ENCODE measurements at places on chromosomes 1 and 21.

GRCh38 chr1:101732261-101732660 lies 264.5 kb downstream of the OLFM3 start:
- no peak for DNase-seq

- DNase-seq = no peak
These were observed 210.2 kb downstream of the APP start for GRCh38 chr21:25960402-25960801.

DNA sequence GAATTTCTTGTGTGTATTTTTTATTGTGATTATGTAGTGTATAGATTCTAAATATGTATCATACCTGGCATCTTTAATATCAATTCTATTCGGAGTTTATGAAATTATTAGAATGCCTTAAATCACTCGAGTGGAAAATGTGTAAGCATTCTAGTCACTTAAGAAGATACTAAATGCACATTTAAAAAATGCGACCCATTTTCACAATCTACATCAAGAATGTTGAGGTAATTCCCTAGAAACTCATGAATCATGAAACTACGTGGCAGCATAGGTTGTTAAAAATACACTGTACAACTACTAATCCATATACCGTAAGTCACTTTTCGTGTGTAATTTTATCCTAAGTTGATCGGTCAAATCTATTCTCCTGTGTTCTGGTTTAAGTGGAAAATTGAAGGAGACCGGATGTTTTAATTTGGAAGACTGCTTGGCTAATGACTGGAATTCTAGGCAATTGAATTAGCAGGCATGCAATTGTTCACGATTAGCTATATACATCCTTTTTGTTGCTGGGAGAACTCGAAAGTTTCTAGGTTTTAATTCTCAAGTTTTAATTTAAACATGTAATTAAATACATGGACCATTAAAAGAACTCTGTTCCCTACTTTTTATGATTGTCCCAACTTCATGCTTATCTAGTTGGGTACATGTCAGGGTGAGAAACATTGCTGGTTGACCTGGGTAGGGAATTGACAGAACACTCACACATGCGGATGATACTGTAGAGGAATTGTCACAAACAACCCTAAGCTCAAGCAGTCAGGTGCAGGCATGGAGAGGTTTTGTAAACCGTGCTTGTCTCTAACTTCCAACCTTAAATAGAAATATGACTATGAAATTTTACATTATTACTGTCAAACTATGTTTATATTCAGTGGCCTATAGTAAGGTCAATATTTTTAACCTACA lies 6.6 kb downstream of the ZBTB18 start:
- no peak for DNase-seq

DNA sequence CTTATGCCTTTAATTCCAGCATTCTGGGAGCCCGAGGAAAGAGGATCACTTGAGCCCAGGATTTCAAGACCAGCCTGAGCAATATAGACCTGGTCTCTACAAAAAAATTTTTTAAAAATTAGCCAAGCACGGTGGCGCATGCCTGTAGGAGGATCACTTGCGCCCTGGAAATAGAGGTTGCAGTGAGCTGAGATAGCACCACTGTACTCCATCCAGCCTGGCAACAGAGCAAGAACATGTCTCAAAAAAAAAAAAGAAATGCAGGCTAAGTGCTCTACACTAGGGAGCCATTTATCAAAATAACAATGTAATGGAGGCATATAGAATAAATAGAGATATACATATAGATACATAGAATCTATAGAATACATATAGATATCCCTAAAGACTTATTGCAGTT lies 23.3 kb downstream of the CEPT1 start:
- no peak for DNase-seq

- no peak for DNase-seq
These were observed 11.3 kb downstream of the EFHD2 start for GRCh38 chr1:15420853-15421465.

- DNase-seq = no peak
These were observed 81.0 kb upstream of the IVNS1ABP start for GRCh38 chr1:185398022-185398421.

GRCh38 chr1:178055779-178056471 lies 38.0 kb upstream of the RASAL2 start:
- DNase-seq = no peak

DNA sequence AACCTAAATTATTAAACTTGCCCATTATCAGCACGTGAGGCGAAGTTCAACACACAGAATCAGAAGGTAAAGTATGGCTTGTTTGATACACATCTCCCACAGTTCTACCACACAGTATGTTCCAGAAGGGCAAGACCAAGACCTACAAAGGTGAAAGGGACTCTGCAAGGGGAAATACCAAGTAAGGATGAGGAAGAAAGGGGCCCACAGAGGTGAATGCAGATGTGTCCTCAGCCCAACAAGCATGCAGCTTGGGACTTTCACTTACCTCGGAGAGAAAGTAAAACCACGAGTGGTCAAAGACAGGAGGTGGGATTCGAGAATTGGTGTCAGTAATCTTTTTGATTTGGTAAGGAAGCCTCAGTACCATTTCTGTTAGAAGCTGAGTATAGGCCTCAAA lies 85.8 kb downstream of the UBR4 start:
- DNase-seq = no peak

GRCh38 chr1:23799570-23800399 lies 769 bp downstream of the GALE start:
- no peak for DNase-seq

DNA sequence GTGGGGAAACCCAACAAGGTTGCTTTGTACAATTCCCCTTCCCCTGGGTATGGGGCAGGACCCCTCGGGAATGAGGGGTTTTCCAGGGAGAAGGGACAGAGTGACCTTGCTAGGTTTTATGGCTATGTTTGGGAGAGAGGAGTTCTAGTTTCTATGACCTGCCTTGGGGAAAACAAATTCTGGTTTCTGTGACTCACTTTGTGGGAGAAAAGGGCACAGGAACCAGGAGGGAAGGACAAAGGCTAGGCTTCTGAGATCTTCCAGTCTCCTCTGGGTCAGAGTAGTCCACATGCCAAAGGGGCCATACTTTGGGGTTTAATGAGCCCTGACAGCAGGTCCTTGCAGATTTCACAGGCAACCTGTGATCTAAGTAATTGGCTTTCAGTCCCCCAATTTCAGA lies 5.5 kb upstream of the PTGER3 start:
- no peak for DNase-seq

GRCh38 chr21:19853709-19854575 lies 1144.3 kb upstream of the NCAM2 start:
- DNase-seq = no peak

DNA sequence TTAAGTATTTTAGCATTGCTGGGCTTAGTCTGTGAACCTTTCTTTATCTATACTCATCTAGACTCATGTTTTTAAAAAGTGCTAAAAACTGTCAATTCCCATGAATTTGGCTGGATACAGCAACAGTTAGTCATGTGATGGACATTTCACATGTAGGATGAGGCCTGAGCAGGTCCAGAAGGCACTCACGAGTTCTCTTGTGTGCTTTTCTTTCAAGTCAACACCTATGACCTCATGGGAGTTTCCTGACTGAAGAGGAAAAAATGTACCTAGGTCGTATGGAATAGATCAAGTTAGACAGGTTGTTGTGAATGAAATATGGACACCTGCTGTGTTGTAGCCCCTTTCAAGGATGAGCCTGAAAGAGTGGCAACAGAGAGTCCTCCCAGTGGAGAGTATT lies 394.2 kb downstream of the DUSP10 start:
- DNase-seq = no peak

DNA sequence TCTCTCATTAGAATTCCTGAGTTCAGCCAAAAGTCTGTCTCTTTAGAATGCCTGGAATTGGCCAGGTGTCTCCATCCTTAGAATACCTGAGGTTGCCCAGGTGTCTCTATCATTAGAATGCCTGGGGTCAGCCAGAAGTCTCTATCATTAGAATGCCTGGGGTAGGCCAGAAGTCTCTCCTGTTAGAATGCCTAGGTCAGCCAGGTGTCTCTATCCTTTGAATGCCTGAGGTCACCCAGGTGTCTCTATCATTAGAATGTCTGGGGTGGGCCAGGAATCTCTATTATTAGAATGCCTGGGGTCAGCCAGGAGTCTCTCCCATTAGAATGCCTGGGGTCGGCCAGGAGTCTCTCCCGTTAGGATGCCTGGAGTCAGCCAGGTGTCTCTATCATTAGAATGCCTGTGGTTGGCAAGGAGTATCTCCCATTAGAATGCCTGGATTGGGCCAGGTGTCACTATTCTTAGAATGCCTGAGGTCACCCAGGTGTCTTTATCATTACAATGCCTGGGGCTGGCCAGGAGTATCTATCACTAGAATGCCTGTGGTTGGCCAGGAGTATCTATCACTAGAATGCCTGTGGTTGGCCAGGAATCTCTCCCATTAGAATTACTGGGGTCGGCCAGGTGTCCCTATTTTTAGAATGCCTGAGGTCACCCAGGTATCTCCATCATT lies 43.0 kb downstream of the RNF187 start:
- no peak for DNase-seq

DNA sequence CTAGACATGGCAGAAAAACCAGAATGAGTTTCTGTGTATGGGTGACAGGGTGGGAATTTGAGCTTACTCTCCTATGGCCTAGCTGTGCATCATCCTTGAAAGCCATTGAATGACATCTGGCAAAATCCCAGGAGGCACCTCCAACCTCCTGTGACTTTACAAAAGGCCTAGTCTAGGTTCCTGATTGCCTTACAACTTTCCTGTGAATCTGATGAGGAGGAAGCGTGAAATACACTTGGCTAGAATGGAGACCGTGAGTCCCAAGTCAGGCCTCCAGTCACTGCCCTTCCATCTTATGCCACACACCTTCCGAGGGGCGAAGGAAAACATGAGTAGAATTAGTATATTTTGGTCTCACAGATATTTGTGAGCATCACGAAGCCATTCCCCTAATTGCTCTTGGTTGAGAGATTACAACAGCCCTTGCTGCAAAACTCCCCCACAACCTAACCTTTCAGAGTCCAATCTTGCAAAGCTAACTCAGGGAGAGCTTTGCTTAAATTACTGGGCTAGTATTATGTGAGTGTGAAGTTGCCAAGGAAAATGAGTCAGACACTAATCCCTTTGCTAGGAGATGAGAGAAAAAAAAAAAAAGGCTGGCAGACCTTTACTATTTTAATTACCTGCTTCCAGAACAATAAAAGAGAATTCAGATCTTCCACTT lies 36.3 kb upstream of the PAXBP1 start:
- DNase-seq = peak; percentile 55

DNA sequence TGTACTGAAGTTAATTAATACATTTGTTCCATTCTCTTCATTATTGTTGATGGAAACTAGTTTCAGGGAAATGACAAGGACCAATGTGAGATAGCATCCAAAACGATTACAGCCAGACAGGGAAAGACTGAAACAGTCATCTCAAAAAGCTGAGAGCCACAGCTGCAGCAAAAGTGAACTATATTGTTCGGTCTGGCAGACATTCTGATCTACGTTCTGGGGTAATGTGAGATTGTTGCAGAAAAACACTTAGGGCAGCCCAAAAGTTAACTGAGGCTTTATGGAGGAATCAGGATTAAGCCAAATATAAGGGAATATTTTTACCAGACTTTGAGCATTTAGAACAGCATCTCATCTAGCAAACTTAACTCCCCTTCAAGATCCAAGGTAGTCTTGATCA lies 112.9 kb downstream of the LRRC40 start:
- no peak for DNase-seq

GRCh38 chr21:38792676-38793459 lies 12.9 kb upstream of the ETS2 start:
- DNase-seq = no peak

DNA sequence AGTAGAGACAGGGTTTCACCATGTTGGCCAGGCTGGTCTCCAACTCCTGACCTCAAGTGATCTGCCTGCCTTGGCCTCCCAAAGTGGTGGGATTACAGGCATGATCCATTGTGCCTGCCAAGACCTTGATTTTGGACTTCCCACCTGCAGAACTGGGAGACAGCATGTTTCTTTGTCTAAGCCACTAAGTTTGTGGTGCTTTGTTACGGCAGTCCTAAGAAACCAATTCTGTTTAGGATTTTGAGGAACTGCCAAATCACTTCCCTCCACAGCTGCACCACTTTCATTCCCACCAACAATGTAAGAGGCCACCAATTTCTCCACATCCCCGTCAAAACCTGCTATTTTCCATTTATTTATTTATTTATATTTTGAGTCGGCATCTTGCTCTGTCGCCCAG lies 46.1 kb downstream of the CHAF1B start:
- no peak for DNase-seq

DNA sequence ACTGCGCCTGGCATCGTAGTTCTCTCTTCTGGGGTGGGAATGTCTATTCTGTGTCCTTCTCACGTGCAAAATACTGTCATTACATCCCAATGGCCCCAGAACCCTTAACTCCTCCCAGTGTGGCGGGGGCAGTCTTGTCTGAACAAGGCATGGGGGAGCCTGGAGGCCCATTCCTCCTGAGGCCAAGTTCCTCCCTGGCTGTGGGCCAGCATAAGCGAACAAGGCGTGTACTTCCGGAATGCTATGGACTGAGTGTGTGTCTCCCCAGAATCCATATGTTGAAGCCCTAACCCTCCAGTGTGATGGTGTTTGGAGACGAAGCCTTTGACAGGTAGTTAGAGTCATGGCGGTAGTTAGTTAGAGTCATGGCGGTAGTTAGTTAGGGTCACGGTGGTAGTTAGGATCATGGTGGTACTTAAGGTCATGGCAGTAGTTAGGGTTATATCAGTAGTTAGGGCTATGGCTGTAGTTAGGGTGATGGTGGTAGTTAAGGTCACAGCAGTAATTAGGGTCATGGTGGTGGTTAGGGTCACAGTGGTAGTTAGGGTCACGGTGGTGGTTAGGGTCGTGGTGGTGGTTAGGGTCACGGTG lies 71.0 kb downstream of the PRKCZ start:
- no peak for DNase-seq

DNA sequence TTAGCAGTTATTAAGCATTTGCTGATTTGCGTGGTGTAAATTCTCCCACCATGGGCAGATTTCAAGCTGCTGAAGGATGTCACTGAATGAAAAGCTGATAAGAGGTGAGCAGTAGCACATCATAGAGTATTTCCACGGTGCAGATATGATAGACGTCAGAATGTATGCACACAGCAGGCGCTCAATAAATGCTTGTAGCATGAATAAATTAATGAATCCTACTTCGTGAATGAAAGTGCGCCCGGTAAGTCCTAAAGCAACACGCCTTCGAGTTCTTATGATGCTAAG lies 510 bp upstream of the UBIAD1 start:
- no peak for DNase-seq

DNA sequence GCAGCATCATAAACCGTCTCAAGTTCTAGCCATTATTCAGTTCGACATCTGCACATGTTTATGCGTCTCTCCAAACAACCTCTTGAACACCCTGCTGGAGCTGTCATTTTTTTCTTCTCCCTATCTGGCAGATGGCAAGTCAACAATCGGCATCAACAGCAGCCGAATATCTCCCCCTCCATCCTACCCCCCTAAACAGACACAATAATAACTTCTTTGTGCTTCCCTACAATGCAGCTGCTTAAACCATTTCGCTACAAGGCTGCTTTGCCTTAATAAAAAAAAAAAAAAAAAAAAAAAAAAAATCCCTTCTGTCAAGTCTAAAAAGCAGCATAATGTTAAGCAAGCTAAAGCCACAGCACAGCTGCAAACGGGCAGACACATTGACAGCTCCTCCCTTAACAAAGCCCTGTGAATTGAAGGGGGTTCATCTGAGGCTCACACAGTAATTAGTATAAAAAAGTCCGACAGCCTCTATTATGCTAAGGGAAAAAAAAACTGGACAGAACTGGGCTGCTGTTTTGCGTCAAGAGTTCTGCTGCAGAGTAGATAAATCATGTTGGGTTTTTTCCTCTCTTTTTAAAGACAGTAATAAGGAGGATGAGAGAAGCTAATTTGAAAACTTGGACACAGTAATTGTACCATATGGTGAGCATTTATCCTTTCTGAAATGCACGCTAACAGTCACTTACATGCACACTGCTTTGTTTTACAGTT lies 136.4 kb downstream of the AKT3 start:
- DNase-seq = no peak

- DNase-seq = no peak
These were observed 52.3 kb upstream of the C1orf146 start for GRCh38 chr1:92165389-92165788.
